Neural progenitor cell (in vitro differentiated cells): ENCODE measurements at places on chromosomes 11 and 22.

GRCh38 chr11:103659206-103659618 is 377.2 kb upstream of the DDI1 start:
- H3K4me1 ChIP-seq: no peaks in the 10 kb centered on the region
- no peaks in the 10 kb centered on the region for H3K27me3 ChIP-seq
- H3K36me3 ChIP-seq: no peaks in the 10 kb centered on the region
- no peak overlapping the region for H3K4me3 ChIP-seq
- H3K27ac ChIP-seq: no peak overlapping the region

- H3K4me3 ChIP-seq: no peak overlapping the region
- no peaks in the 10 kb centered on the region for H3K36me3 ChIP-seq
- H3K4me1 ChIP-seq: no peaks in the 10 kb centered on the region
- DNase-seq: no peak
- no peak overlapping the region for H3K27ac ChIP-seq
These were observed 109.3 kb downstream of the DDX10 start for GRCh38 chr11:108774037-108774730.

DNA sequence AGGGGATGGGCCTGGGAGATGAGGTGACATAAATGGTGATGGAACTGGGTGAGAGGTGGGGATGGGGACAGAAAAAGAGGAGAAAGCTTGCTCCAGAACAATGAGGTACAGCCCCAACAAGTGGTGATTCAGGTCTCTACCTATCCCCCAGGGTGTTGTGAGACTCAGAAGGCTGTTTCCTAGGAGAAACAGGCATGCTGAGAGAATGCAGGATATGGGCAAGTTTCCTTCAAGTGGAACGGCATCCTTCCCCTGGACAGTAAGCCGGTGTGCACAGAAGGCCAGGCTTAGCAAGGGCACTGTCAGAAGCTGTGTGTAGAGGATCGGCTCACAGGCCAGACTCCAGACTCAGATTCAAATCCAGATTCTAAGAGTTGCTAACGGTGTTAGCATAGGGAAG is 34.1 kb upstream of the CRTAM start:
- no peaks in the 10 kb centered on the region for H3K27me3 ChIP-seq
- H3K4me3 ChIP-seq: no peak overlapping the region
- H3K36me3 ChIP-seq: no peaks in the 10 kb centered on the region
- peaks cover 4% of the 10 kb centered on the region for H3K4me1 ChIP-seq
- H3K27ac ChIP-seq: no peak overlapping the region
- DNase-seq: no peak

GRCh38 chr11:44946263-44946662 is 4.4 kb downstream of the TP53I11 start:
- DNase-seq: no peak
- H3K36me3 ChIP-seq: no peaks in the 10 kb centered on the region
- H3K27me3 ChIP-seq: no peaks in the 10 kb centered on the region
- H3K27ac ChIP-seq: no peak overlapping the region
- H3K4me1 ChIP-seq: peaks cover 61% of the 10 kb centered on the region
- no peak overlapping the region for H3K4me3 ChIP-seq

- H3K27me3 ChIP-seq: no peaks in the 10 kb centered on the region
- no peak for DNase-seq
- no peak overlapping the region for H3K4me3 ChIP-seq
These were observed 158.8 kb downstream of the CTTN start for GRCh38 chr11:70556884-70557741.

GRCh38 chr11:131430473-131431208 is 60.2 kb downstream of the NTM start:
- no peak overlapping the region for H3K27ac ChIP-seq
- H3K4me3 ChIP-seq: no peak overlapping the region
- DNase-seq: no peak
- H3K27me3 ChIP-seq: no peaks in the 10 kb centered on the region
- H3K4me1 ChIP-seq: no peaks in the 10 kb centered on the region

GRCh38 chr22:49739138-49739537 is 88.5 kb downstream of the BRD1 start:
- no peaks in the 10 kb centered on the region for H3K27me3 ChIP-seq
- H3K27ac ChIP-seq: no peak overlapping the region
- no peaks in the 10 kb centered on the region for H3K36me3 ChIP-seq
- H3K4me1 ChIP-seq: no peaks in the 10 kb centered on the region

DNA sequence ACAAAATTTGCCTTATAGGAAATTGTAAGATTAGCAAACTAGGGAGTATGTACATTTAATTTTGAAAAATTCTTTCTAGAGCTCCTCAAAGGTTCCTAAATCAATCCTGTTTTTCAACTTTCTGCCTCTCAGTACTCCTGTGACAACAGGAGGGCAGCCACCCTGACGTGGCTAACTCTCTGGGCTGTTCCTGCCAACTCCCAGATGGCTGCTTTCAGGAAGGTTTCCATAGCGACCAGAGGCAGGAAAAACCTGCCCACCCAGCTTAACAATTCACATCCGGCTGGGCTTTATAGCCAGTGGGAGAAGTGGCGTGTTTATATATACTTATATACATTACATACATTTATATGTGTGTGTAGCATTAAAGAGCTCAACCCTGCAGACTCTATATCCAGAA is 26.5 kb downstream of the SGSM3 start:
- DNase-seq: peak; percentile 60
- no peak overlapping the region for H3K27ac ChIP-seq
- peaks cover 8% of the 10 kb centered on the region for H3K4me1 ChIP-seq
